Skin of body (tissue), 3 donors: ENCODE measurements at places on chromosomes 1 and 21.

DNA sequence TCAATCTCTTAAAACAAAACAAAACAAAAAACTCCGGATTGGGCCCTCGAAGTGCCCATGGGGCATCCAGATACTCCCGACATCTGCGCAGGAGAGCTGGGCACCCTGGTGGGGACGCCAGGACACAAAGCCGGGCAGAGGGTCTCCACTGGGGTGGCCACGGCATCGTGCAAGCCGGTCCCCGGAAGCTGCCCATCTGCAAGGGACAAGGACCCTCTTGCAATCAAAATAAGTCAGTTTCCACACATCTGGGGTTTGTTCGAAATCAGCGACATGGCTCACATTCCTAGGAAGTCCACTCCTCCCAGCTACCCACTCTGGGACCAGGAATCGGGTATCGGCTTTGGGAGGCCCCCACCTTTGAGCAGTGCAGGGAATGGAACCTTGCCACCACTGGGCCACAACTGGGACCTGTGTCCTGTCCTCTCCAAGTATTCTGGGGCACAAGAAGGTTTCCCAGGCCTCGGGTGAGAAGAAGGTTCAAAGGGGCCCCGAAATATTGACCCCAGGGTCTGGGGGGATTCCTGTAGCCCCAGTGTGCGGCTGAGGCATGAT lies 4.6 kb upstream of the PRDM16 start:
- no peak for DNase-seq

DNA sequence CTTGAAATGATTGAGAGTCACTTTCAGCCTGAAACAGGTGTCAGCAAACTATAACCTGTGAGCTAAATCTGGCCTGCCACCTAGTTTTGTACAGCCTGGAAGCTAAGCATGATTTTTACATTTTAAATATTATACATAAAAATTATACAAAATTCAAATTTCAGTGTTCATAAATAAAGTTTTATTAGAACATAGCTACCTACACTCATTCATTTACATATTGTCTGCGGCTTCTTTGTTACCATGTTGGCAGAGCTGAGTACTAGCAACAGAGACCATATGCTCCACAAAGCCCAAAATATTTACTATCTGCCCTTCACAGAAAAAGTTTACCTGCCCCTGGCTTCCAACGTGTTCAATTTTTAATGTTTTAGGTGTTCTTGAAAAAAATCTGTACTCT lies 8.0 kb upstream of the C1orf162 start:
- no peak for DNase-seq

- DNase-seq = no peak
Measured at GRCh38 chr1:152451254-152451653, 37.2 kb upstream of the CRNN start.

- DNase-seq = no peak
Measured at GRCh38 chr1:99619583-99619982, 26.3 kb upstream of the PALMD start.

GRCh38 chr21:41916888-41917433 lies 36.9 kb downstream of the C2CD2 start:
- no peak for DNase-seq

DNA sequence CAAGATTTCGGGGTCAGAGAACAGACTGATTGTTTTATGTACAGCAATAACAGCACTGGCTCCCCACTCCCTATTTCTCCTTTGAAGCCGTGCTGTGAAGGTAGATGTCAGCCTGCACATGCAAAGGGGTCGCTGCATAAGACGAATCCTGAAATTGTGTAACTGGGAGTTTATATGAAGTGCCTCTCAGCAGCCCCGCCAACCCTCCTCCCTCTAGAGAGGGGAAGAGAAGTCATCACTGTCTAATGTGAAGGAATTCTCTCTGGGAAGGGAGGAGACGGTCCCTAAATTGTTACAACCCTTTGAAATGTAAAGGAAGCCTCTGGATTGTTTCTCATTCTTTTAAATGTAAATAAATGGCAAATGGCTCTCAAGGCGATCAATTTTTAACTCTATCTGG lies 545.3 kb downstream of the PLA2G4A start:
- DNase-seq = no peak

- no peak for DNase-seq
Measured at GRCh38 chr1:6163973-6164617, 16.0 kb downstream of the CHD5 start.

- DNase-seq = no peak
Measured at GRCh38 chr1:37807220-37807554, 403 bp upstream of the C1orf122 start.

DNA sequence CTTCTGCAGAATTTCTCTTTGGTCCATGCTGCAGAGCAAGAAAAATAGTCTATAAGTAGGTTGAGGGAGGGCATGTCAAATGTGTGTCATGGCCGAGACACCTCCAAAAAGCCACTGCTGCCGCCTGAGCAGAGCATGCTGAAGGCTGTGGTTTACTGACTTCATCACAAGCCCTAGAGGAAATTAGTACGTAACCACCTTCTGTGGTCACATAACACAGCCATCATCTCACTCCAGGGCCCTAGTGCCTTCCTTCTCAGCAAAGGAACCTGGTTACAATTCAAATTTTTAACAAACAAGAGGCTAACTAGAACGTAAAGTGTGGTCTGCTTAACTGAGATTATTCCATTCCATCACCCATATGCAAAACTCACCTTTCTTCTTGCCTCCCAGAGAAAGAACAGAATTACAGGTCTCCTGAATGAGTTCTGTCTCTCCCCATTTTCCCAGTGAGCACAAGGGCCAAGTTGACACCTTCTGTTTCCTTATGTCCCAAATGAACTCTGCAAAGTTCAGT lies at the start of gene PTPN22:
PTPN22 (minus strand) TSS at position 116 of the 517 bp plus-strand sequence.
- DNase-seq = no peak

DNA sequence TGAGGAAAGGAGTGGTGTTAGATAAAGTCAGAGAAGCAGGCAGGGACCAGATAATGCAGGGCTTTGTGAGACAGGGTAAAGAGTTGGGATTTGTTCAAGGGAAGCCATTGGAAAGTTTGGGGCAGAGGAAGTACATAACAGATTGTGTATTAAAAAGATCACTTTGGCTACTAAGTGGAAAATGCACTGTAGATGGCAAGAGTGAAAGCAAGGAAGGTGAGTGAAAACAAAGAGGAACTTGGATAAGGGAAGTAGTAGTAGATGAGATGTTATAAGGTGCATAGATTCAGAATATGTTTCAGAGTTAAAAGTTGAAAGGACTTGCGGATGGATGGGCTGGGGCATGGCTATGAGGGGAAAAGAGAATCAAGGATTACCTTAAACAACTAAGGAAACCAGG lies 17.4 kb downstream of the MRPL39 start:
- DNase-seq = no peak
